ENCODE measurements at places on chromosomes 5 and 9. TPM values are rescaled to one million over a fixed set of nuclear protein-coding genes. Genes with fewer than 3 reads are reported as not detected.

GRCh38 chr5:132003170-132003744 lies 8.2 kb downstream of the ACSL6 start:
- no peak for DNase-seq

DNA sequence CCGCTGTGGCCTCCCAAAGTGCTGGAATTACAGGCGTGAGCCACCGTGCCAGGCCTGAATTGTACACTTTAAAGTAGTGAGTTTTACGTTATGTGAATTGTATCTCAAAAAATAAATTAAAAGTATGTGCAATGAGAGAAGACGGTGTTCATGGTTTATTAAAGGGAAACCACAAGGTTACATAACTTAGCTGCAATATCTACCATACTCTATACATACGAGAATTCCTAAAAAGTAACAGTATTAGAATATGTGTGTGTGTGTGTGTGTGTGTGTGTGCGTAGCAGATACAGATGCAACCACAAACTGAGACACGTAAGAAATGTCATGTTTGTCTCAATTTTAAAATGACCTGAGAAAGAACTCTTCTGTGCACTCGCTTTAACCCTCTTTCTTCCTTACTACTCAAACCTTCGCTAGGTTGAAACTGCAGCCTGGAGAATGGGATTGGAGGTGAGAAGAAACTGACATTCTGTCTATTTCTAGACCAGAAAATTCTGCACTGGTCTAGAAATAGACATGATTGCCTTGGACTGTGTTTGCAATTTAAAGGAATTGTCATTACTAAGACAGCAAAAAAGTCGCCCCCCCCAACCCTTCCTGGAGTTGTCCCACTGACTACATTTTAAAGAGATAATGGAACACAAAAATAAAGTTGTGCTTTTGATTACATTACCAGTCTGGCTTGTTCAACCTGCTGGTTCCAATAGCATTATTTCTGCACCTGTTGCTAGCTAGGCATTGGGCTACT lies 167.0 kb downstream of the RGS3 start:
- no peak for DNase-seq

DNA sequence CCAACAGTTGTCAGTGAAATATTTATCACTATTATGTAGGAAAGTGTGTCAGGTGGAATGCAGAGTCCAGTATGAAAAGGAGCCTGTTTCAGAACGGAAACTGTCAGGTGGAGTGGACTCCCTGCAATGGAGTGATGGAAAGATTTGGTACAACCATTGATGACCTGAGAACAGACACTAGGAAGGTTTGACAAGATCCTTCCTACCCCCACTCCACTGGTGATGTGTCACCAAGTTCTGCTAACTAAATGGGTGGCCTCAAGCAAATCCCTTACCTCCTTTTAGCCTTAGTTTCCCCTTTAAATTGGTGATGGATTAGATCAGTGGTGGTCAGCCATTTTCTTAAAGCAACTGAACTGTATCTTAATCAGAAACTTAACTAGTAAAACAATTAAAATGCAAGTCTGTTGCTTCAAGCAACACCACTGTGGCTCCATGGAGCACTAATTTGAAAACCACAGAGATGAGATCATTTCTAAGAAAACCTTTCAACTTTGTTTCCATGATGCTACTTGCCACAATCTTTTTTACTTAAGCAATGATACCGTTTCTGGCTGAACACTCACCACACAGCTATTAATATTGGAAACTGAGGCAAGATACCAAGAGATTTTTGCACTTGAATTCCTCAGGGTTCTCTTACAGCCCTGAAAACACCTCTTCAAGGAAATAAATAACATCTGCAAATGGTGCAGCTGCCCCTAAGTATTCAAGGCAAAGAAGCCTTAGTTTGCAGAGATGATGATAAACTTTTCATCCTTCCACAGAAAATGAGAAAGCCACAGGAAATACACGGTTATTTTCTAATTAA lies 140.6 kb downstream of the ERCC6L2 start:
- no peak for DNase-seq

GRCh38 chr5:34011536-34011935 lies 3.7 kb upstream of the AMACR start:
- no peak for DNase-seq

- DNase-seq, result no peak
Observed at GRCh38 chr5:143224672-143225071, 178.8 kb downstream of the NR3C1 start.

- DNase-seq, result no peak
Observed at GRCh38 chr9:13555989-13556500, 276.6 kb upstream of the MPDZ start.

DNA sequence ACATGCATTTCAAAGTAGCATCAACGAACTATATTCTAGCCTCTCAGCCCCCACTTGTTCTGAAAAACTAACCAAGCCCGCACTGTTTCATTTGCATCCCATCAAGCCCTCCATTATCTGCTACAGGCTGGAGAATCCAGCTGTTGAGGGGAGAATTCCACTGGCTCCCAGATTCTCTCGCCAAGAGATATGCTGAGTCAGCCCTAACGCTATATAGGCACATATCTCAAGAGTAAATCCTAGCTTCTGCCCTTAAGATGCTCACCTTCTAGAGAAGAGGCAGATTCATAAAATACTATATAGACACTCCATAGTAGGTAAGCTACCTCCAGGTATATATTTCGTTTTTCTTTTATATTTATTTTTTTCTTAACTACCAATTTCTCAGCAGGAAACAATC lies 266.4 kb upstream of the TARS1 start:
- no peak for DNase-seq

GRCh38 chr9:38182321-38182720 lies 113.3 kb upstream of the SHB start:
- peak; percentile 33 for DNase-seq

DNA sequence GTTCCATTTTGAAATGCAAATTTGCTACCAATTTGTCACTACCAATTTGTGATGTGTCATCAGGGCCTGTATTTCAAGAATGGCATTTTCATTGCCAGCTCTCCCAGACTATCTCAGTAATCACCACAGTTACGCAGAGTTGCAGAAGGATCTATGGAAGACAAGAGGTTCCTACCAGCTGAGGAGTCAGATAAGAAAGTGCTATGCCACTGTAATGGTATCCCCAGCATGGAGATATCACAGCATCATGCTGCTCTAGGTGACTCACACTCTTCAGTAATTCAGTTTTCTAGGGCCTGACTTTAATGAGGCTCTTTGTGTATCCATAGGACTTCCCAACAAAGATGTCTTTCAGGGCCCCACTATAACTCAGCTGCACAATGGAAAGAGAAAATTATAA lies 490.3 kb downstream of the ARHGEF28 start:
- no peak for DNase-seq

DNA sequence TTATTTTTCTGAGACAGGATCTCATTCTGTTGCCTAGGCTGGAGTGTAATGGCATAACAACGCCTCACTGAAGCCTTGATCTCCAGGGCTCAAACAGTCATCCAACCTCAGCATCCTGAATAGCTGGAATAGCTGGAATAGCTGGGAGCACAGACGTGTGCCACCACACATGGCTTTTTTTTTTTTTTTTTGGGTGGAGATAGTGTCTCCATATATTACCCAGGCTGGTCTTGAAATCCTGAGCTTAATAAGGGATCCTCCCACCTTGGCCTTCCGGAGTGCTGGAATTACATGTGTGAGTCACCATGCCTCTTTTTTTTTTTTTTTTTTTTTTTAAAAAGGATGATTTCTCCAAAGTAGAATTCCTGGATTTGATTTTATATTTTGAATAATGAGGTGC lies 60.7 kb downstream of the NSD1 start:
- DNase-seq, result peak; percentile 96

DNA sequence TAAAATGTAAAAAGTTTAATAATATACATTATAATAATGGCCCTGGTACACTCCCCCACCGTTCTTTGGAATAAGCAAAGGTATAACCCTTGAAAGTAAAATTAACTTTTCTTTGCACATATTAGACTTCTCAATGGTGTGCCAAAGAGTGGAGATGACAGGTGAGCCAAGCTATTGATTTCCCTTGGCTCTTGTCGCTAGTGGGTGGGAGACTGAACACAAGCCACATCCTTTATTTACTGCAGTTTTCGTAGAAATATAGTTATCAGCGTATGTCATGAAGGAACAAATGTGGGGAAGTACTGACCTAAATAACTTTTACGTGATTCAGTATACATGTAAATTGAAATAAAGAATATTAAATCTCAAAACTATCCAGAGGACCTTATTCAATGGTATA lies 549.3 kb downstream of the RAB3C start:
- DNase-seq, result no peak

DNA sequence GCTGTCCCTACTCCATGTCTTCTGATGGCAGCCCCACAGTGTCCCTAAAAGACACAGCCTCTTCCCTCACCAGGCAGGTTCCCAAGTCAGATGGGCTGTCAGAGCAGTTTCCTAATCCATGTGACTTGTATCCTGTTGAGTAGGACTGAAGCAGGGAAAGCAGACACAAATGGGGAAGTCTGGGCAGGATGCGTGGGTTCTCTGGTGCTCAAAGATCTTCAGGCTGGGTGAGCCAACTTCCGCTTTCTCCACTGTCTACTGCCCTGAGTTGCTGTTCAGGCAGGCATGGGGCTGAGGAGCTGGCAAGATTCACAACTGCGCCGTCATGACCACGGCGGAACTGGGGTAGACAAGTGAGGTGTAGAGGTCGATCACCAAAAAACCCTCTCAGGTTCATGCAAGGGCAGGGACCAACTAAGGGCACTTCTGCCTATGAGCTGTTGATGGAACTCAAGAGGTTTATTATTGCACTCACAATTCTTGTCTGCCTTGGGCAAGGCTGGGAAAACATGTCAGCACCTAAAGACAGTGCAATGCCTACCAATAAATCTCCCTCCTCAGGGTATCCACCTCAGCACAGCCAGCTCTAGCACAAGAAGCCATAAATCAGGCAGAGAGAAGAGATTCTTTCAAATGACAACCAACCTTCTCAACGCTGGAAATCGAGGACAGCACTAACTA lies 83.4 kb downstream of the RAPGEF1 start:
- no peak for DNase-seq

- no peak for DNase-seq
Observed at GRCh38 chr9:14401911-14402310, 88.0 kb upstream of the NFIB start.

- no peak for DNase-seq
Observed at GRCh38 chr9:137087409-137087925, 682 bp downstream of the MAN1B1 start.

DNA sequence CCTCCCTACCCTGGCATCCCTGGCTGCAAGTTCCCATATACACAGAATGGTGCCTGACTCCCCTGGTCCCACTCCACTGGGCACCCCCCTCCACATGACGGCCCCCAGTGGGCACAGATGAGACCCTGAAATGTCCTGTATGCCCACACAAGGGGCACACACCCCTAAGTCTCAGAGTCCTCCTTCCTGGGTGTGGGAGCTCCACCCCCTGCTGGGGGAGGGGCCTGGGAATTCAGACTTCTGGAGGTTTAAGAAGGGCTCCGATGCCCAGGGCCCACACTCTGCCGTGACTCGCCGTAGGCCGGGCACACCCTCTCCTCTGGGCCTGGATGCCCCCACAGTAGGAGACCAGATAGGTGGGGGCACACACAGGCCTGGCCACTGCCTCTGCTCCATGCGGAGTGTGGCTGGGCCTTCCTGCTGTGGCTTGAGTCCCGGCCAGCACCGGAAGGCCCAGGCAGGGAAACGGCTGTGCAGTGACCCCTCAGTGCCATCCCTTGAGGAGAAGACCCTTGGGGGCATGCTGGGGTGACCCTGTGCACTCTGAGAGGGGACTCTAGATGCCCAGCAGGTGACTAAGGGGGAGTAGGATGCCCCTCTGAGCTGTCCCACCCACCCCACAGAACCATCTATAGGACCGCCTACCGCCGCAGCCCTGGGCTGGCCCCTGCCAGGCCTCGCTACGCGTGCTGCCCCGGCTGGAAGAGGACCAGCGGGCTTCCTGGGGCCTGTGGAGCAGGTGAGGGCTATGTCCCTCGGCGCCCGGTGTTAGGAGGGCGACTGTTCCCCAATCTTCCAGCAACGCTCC lies 6.5 kb downstream of the EGFL7 start:
- DNase-seq, result no peak

- DNase-seq, result peak; percentile 43
Observed at GRCh38 chr5:137649228-137649935, 86.5 kb downstream of the KLHL3 start.

FAM221B gene
- not detected for total RNA-seq

FSTL4 gene
- total RNA-seq, result 0.47 TPM

CACNA1B gene
- total RNA-seq, result not detected

Measured in H4 (cell line).